ENCODE measurements at places on chromosomes 11 and 22.

GRCh38 chr22:48855013-48855412, 972.7 kb downstream of the BRD1 start:
- DNase-seq: no peak

DNA sequence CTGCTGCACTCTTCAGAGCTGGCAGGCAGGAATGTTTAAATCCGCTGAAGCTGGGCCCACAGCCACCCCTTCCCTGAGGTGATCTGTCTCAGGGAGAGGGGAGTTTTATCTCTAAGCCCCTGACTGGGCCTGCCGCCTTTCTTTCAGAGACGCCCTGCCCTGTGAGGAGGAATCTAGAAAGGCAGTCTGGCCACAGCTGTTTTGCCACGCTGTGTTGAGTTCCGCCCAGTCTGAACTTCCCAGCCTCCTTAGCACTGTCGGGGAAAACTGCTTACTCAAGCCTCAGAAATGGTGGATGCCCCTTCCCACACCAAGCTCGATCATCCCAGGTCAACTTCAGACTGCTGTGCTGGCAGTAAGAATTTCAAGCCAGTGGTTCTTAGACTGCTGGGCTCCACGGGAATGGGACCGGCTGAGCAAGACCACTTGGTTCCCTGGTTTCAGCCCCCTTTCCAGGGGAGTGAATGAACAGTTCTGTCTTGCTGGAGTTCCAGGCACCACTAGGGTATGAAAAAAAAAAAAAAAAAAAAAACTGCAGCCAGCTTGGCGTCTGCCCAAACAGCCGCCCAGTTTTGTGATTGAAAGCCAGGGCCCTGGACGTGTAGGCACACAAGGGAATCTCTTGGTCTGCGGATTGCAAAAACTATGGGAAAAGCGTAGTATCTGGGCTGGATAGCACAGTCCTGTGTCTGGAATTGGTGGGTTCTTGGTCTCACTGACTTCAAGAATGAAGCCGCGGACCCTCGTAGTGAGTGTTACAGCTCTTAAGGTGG, 127.4 kb downstream of the SPON1 start:
- DNase-seq: no peak

GRCh38 chr11:8871171-8871775, 39.7 kb upstream of the AKIP1 start:
- DNase-seq: peak; percentile 65

GRCh38 chr11:32030875-32031503, 59.9 kb upstream of the RCN1 start:
- no peak for DNase-seq

- DNase-seq: peak; percentile 60
Observed at GRCh38 chr11:32706985-32707741, 87.3 kb downstream of the CCDC73 start.

- peak; percentile 18 for DNase-seq
Observed at GRCh38 chr11:122494221-122494620, 161.3 kb upstream of the UBASH3B start.

- no peak for DNase-seq
Observed at GRCh38 chr22:17748555-17749353, 25.5 kb downstream of the BID start.

DNA sequence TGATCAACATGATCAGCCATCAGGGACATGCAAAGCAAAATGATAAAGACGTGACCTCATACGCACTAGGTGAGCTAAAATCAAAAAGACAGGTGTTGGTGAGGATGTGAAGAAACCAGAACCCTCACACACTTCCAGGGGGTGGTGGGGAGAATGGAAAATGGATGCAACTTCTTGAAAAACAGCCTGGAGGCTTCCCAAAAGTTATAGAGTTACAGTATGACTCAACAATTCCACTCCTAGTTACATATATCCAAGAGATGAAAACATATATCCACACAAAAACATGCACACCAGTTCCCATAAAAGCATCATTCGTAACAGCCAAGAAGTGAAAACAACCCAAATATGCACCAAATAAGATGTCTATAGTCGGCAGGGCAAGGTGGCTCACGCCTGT, 42.1 kb upstream of the APLNR start:
- no peak for DNase-seq

- no peak for DNase-seq
Observed at GRCh38 chr11:83545494-83546260, 259.5 kb upstream of the CCDC90B start.

DNA sequence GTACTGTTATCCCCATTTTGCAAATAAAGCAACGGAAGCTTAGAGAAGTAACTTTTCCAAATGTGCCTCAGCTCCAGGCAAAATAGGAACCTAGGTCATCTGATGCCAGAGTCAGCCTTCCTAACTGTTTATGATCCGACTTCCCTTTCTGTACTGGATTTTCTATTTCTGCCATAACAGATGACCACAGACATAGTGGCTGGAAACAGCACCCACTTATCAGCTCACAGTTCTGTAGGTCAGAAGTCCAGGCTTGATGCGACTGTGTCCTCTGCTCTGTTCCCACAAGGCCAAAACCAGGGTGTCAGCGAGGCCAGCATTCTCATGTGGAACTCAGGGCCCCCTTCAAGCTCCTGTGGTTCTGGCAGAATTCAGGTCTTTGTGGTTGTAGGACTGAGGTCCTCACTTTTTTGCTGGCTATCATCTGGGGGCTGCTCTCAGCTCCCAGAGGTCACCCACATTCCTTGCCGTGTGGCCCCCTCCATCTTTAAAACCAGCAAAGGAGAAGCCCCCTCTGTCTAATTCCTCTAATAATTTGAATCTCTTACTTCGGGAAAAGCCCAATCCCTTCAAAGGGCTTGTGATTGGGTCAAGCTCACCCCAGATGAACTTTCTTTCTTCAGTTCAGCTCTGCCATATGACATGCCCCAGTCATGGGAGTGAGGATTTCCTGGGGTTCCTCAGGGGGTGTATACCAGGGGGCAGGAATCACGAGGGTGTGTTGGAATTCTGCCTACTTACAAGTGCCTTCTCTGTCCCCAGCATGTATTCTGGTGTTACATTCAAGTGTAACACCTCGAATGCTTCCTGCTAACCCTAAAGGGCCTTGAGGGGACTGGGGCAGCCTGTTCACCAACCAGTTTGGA, 15.3 kb downstream of the KCNJ5 start:
- DNase-seq: no peak

- DNase-seq: no peak
Observed at GRCh38 chr11:65404638-65405339, 17.8 kb upstream of the NEAT1 start.

DNA sequence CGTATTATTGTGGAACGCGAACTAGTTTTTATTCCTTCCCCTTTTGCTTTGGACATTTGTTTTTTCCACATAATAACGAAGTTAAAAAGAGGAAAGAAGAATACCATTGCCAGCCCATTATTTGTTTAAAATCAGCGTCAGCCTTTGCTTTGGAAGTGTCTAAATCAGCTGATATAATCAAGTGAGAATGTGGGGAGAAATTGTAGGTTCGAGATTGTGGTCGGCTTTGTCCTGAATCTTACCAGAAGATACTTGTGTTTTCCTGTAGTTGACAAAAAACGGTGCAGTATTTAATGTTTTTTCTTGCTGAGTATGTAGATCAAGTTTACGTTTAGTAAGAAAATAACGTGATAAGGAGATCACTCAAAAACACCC, 935 bp downstream of the ZNF143 start:
- DNase-seq: no peak

GRCh38 chr22:42648368-42649245, 585 bp downstream of the CYB5R3 start:
- no peak for DNase-seq

- no peak for DNase-seq
Observed at GRCh38 chr11:43217849-43218248, 93.9 kb upstream of the API5 start.

DNA sequence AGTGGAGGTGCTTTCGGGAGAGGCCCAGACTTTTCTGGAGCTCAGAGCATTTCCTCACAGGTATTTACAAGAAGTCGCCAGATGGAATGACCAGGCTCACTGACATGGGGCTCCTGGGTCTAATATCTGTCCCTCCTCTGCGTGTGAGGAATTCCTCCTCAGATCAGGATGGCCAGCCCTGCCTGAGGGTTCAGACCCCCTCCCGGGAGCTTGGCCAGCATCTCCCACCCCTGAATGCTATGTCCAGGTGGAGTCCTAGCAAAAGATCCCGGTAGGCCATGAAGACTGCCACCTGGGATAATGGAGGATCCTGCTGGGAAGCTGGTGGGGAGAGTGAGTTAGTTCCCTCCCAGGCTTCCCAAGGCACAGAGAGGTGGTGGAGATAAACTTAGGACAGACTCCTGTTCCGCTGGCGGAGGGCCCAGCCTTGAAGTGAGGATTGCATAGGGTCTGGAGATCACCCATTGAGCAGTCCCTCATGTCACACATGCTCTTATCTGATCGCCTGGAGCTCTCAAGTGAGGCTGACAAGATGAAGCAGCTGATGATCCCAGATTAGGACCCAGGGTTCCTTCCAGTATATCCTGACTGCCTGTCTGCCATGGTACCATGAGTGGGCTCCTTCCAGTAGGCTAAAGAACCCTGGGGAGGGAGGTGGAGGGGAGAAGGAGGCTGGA, 5.7 kb downstream of the OAF start:
- DNase-seq: no peak

DNA sequence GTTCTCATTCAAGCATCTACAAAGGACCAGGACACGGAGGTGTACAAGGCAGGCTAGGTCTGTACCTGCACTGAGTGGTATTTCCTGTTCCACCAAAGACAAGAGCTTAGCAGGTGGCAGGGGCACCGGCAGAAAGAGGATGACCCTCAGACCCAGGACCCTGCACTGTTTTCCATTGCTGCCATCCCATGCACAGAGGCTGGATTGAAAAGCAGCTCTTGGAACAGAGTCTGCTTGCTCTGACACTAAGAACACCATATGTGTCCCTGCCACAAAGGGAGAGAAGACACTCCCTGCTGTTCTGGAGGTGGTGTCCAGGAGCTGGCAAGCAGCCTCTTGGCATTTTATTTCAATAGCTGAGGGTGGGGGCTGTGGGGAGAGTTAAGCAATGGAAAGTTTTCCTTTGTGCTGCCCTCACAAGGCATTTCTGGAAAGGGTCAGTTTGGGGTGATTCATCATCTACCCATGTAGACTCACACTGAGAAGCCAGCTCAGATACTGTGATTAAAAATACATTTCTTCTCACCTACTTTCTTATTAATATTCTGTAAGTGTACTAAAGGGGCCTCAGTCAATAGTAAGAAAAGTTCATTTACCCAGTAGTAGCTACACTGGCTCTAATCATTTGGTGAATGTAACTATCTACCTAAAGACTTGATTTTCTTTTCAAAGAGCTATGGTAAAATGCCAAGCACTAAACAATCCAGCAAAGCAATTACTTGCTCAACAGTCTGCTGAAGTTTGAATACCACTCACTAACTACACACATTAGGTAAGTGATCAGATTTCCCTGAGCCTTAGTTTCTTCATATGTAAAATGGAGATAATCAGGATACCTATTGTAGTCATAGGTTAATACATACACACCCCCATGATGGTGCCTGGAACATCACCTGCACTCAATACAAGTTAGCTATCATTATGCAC, 55.2 kb downstream of the SLC1A2 start:
- DNase-seq: peak; percentile 53

- DNase-seq: no peak
Observed at GRCh38 chr22:27115410-27115809, 458.0 kb downstream of the MIAT start.

DNA sequence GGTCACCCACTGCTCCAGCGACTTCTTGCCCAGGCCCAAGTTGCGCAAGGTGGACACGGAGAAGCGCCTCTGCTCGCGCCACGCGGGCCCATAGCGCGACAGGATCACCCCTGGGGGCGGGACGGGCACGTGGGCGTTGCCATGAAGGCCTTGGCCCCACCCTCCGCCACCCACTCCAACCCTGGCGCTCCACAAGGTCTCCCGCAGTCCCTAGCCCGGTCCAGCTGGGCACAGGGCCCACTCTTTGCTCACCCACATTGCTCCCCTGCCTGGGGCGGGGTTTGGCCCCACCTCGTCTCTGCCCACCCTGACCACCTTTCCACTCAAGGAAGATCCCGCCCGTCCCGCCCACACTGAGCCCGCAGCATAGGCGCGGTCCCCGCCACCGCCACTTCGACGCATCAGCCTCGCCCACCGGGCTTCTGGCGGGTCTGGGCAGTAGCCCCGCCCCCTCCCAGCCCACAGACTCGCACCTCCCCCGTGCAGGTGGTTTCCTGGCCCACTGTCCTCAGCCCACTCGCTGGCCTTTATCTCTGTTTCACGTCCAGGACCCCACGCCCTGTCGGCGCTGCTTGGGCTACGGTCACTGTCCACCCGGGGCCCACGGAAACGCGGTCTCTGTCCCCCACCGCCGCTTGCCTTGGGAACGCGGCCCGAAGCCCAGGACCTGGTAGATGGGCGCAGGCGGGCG, 12.3 kb upstream of the CYP2D6 start:
- no peak for DNase-seq

DNA sequence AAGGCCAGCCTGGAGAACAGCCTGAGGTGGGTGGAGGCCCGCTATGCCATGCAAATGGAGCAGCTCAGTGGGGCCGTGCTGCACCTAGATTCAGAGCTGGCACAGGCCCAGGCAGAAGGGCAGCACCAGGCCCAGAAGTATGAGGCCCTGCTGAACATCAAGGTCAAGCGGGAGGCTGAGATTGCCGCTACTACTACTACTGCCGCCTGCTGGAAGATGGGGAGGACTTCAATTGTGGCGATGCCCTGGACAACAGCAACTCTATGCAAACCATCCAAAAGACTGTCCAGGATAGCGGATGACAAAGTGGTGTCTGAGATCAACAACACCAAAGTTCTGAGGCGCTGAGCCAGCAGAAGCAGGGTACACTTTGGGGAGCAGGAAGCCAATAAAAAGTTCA, 3.1 kb upstream of the TMEM218 start:
- no peak for DNase-seq

DNA sequence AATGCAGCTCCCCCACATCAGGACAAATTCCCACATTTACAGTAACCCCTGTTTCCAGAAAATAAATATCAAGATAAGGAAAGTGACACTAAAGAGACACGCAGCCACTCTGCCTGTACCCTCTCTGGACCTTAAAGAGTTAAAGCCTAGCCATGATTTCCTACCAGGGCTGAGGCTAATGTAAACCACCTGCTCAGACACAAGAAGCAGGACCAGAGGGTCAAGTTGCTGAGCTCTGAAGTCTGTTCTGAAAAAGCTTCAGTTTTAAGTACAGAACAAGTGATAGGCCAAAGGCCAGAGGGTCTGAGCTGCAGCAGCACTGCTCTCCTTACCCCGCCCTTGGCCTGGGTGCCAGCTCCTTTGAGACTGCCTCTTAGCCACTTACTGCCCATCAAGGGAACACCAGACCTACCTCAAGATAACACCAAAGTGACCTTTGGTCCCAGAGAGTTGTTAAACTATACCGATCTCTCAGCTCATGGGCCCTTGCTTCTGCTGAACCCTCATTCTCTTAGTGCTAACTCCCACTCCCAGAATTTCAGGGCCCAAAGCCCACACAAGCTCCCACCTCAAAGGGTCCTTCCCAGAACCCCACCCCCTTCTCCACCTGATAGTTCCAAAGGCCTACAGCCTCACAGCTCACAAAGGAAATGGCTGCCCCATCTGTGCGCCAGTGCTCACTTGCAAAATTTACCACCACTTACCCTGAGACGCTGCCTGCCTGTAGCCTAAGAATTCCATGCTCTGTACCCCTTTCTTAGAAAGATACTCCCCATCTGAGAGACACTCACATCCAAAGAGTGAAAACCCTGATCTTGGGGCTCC, 40.5 kb downstream of the IL18BP start:
- no peak for DNase-seq

- no peak for DNase-seq
Observed at GRCh38 chr11:129972611-129973010, 30.0 kb downstream of the PRDM10 start.

Data from COLO829 (cell line).